ENCODE measurements at places on chromosomes 12 and 14. TPM values are rescaled to one million over a fixed set of nuclear protein-coding genes. Genes with fewer than 3 reads are reported as not detected.

GRCh38 chr14:105060751-105061427 lies 4.3 kb downstream of the GPR132 start:
- DNase-seq: no peak

DNA sequence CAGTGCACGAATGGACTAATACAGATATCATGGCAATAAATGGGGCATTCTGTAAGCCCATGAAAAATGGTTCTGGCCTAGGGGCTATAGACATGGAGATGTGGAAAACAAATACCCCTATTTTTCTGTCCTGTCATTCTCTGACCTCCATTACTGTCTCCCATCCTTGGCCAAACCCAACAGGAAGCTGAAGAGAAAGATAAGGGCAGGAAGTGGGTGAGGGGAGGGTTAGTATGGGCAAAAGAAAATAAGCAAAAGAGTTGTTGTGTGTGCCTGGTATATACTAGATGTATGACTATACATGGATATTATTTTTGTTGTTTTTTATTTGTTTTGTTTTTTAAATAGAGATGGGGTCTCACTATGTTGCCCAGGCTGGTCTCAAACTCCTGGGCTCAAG lies 339.3 kb downstream of the PCNX1 start:
- DNase-seq: no peak

DNA sequence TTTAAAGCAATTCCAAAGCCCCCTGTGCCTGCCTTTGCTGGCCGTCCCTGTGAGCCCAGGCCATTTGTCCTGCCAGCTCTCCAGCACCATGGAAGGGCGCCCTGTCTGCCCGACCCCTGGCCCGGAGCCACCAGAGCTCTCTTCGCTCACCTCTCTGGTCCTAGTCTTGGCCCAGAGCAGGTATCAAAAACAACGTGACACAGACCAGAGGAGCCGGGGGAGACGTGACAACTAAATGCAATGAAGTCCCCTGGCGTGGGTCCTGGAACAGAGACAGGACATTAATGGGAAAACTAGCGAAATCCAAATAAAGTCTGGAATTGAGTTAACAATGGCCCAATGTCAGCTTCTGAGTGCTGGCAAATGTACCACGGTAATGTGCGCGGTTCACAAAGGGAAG lies 83.2 kb upstream of the DIO3 start:
- no peak for DNase-seq

GLT1D1 gene
- 2.5 TPM for polyA plus RNA-seq

GPRC5D gene
- polyA plus RNA-seq: 0.30 TPM
